CD4-positive, alpha-beta T cell (primary cell): ENCODE measurements at places on chromosomes 5 and 9.

- no peak overlapping the region for H3K4me3 ChIP-seq
- no peak overlapping the region for H3K27ac ChIP-seq
- H3K4me1 ChIP-seq, result no peaks in the 10 kb centered on the region
- no peak for DNase-seq
- no peaks in the 10 kb centered on the region for H3K36me3 ChIP-seq
Measured at GRCh38 chr9:23611869-23612268, 214.2 kb downstream of the ELAVL2 start.

GRCh38 chr5:83473346-83474160 is 2.0 kb downstream of the VCAN start:
- peak overlapping the region; percentile 45 for H3K4me3 ChIP-seq
- peaks cover 33% of the 10 kb centered on the region for H3K4me1 ChIP-seq
- H3K27ac ChIP-seq, result no peak overlapping the region
- H3K36me3 ChIP-seq, result no peaks in the 10 kb centered on the region
- no peak for DNase-seq

- H3K4me1 ChIP-seq, result no peaks in the 10 kb centered on the region
- no peak overlapping the region for H3K27ac ChIP-seq
Measured at GRCh38 chr9:123727332-123727731, 202.6 kb downstream of the DENND1A start.

- H3K4me1 ChIP-seq, result no peaks in the 10 kb centered on the region
- no peak overlapping the region for H3K4me3 ChIP-seq
- peaks cover 3% of the 10 kb centered on the region for H3K27me3 ChIP-seq
- no peak overlapping the region for H3K27ac ChIP-seq
Measured at GRCh38 chr9:129471201-129472019, 149.5 kb downstream of the C9orf50 start.

- H3K27me3 ChIP-seq, result no peaks in the 10 kb centered on the region
- H3K27ac ChIP-seq, result no peak overlapping the region
- DNase-seq, result no peak
- H3K4me1 ChIP-seq, result no peaks in the 10 kb centered on the region
Measured at GRCh38 chr5:95895251-95895650, 66.4 kb downstream of the ELL2 start.
